ENCODE measurements at places on chromosomes 5 and 9. TPM values are rescaled to one million over a fixed set of nuclear protein-coding genes. Genes with fewer than 3 reads are reported as not detected.

DNA sequence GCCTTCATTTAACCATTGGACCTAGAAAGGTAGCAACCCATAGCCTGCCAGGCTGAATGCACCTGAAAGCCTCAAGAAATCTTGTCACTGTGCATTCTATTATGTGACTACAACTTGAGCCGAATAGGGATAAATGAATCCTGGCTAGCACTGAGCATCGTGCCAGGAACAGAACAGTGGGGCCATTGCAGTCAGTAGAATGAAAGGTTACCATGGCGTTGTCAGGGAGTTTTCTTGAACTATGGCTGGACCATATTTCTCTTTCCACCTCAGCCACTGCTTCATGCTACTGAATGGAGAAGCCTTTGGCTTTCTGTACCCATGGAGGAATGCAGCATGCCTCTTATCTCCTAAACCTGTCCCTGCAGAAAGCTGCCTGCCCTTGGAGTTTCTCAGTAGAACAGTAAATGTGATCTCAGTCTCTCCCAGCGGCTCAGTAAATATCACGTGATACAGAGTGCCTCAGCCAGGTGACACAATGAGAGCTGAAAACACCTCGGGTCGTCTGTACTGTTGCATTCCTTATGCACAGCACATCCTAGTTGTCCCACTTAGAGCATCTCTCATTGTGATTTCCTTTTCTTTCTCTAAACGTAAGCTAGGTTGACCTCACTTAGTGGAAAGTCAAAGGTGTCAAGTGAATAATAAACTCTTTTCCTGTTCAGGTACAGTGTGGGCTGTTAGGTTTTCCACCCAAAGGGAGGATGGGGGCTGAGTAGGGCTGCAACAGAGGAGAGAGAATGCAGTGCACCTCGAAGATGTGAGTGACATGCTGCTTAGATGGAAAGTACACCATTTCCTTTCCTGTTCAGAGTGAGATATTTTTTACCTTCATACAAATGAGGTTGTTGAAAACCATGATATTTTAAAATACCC, 115.3 kb downstream of the MACIR start:
- DNase-seq: no peak

GRCh38 chr9:16075696-16076095, 522.9 kb downstream of the CCDC171 start:
- DNase-seq: no peak

DNA sequence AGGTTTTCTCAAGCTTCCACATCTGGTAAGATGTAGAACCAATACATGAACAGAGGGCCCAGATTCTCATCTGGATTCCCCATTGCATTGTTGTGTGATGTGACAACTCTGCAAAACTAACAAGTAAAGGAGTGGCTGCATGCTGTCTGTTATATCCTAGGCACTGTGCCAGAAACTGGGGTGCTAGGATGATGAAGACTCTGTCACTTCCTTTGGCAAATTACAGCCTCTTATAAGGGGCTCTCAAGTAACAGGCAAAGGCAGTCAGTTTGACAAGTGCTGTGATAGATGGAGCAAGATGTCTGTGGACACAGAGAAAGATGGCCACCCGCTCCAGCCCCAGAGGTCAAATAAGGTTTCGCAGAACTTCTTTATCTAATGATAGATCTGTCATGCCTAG, 115.7 kb downstream of the PAPPA start:
- no peak for DNase-seq

RETREG1 gene
- total RNA-seq: not detected

GRCh38 chr5:171750311-171750788, 35.3 kb upstream of the SMIM23 start:
- DNase-seq: peak; percentile 4

DNA sequence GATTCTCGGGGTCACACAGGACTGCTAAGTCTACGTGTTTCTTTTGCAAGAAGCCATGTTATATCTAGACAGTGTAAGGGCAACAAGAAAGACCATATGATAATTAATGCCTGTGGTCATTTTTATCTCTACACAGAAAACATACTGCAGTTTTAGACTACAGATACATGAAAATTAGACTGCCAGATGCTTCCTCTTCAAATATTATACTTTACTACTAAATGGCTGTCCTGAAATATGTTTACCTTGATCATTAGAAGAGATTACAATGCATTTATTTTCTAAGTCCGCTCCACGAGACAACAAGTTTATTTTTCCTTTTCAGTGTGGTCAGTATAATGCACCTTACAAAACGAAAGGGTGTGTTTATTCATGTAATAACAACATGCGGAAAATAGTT, 147.6 kb downstream of the KIAA0825 start:
- no peak for DNase-seq

DNA sequence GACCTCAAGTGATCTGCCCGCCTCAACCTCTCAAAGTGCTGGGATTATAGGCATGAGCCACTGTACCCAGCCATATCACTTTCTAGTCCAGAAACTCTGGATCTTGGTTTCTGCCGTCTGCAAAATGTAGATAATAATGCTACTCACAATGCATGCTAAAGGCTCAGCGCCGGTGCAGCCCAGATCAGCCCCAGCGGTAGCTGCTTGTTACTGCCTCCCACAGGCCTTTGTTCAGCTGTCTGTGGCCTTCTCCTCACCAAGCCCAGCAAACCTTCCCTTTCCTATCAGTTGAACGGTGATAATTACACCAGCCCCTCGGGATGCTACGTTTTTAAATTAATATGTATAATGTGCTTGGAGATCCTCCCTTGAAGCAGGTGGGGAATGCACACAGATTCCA, 26.2 kb upstream of the MSX2 start:
- no peak for DNase-seq

CDKN2B-AS1 gene
- total RNA-seq: 2.9 TPM

DNA sequence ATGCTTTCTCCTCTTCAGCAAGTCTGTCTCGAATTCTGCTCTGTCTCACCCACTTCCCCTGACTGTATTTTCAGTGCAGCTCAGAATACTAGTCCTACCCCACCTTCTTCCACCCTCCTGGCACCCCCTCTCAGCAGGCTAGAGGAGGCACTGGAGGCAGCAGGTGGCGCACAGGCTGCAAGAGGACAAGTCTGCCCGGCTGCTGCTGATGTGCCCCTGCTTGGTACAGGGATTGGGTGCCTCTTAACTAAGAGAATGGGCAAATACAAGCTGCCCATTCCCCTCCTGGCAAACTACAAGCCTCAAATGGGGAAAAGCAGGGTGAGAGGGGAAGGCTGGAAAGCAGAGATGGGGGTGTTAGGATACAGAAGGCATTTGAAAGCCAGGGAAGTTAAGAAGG, 5.1 kb downstream of the TLN1 start:
- no peak for DNase-seq

GGTA1 gene
- total RNA-seq: 7.4 TPM

DNA sequence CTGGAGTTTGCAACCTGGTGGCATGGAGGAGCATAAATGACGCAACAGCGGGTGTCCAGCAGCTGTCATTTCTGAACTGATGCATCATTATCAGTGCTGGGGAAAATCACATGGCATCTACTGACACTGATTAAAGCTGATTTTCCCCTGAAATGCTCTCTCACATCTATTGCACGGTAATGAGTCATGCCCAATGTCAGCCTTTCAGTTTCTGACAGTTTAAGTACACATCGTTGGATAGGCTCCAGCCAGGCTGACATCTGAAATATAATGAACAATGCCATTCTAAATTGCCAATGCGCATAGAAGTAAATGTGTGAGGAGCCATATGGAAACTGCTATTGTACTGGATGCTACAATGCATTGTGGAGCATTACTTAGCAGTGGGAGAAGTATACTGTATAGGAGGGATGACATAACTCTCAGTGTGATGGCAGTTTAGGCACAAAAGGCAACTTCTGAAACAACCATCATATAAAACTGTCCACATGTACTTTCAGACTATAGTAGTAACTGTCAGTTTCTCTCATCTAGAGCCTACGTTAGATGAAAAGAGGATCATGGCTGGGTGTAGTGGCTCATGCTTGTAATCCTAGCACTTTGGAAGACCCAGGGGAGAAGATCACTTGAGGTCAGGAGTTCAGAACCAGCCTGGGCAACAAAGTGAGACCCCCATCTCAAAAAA, 389.3 kb upstream of the DMAC1 start:
- no peak for DNase-seq

PDGFRB gene
- total RNA-seq: 13.0 TPM

DNA sequence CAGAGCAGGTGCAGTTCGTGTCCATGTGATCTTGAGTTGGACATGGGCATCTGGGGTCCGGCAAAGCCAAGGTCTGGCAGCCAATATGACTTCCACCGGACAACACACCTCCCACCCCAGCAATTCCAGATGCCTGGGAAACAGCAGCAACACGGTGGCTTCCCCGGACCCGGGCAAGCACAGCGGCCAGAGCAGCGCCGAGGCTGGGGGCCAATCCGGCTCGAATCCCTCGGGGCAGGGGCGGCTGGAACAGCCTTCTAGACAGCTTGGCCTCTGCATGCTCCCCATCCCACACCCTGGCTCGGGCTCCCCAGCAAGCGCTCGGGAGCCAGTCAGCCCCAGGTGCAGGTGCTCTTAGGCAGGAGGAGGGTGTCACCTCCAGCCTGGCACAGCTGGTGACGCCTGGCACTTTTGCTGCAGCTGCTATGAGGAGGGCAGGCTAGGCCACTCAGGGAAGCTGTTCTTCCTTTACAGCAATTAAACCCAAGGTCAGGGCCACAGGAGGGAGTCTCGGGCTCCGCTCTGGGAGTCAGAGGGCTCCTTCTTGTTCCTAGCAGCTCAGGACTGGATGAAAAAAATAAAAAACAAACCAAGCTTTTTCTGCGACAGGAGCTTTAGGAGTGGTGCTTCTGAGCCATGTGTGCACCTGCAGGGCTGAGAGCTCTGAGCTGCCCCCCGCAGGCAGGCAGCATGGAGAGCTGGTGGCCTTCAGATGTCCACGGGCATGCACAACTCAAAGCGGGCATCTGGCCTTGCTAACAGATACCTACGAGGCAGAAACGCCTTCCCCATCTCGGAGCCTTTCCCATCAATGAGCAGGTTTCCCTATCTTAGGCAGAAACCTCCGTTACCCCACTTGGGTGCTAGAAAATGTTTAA, 28.2 kb downstream of the DBH start:
- no peak for DNase-seq

EXOSC3 gene
- 26.9 TPM for total RNA-seq

- no peak for DNase-seq
These were observed 44.1 kb upstream of the ANKRD33B start for GRCh38 chr5:10519729-10520128.

GRCh38 chr5:179796877-179797608, 3.3 kb downstream of the LTC4S start:
- no peak for DNase-seq

GRCh38 chr5:173498286-173498685, 118.2 kb downstream of the BOD1 start:
- no peak for DNase-seq

PPP3R2 gene
- not detected for total RNA-seq

- DNase-seq: no peak
These were observed 17.8 kb upstream of the LAMC3 start for GRCh38 chr9:130990978-130991777.

- DNase-seq: no peak
These were observed 1.2 kb upstream of the CAPSL start for GRCh38 chr5:35939639-35940038.

DNA sequence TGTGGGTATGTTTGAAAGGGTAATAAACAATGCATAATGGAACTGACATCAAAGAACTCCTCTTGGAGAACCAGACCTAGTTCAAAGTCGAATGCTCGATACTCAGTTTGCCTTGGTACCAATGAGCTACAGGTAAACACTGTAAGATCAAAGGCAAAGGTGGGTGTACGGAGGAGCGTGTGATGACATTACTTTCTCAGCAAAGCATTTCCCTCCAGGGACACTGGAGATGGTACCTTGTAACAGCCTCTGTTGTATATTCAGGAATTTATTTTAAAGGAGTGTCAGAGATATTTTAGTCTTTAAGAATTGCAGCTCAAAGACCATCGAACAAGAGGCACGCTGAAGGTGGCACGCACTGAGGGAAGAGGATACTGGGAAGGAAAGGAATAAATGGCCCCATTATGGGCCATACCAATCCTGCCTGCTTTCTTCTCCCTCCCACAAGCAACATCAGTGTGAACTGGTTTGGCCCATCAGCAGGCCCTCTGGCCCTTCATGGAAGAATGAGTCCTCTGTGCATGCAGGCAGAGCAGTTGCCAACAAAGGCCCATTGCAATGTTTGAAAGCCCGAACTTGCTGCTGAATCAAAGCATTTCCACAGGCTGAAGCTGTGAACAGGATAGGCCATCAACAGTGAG, 410.2 kb downstream of the ACTL7B start:
- no peak for DNase-seq

SEPTIN8 gene
- total RNA-seq: 65.0 TPM

GRCh38 chr9:135502168-135502872, 1.8 kb downstream of the MRPS2 start:
- DNase-seq: no peak

- DNase-seq: no peak
These were observed 219.9 kb downstream of the MLLT3 start for GRCh38 chr9:20402273-20402875.

- no peak for DNase-seq
These were observed 138.0 kb upstream of the GHR start for GRCh38 chr5:42285230-42285629.

DNA sequence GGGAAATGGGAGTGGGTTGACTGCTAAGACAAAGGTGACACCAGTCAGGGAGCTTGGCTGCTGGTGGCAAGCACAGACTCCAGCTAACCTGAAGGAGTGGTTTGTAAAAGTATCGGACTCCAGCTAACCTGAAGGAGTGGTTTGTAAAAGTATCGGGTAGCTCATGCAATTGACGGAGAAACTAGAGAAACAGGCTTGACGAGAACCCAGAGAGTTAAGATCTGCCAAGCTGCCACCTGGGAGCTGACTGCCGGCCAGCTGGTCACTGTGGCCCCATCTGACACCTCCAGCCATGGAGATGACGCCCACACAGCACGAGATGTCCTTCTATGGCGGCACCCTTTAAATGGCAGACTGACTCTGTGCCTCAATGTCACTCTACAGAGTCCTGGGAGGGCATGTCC, 28.3 kb upstream of the CRB2 start:
- DNase-seq: no peak

SLC6A19 gene
- total RNA-seq: not detected

GRCh38 chr5:119095611-119096010, 24.7 kb downstream of the DMXL1 start:
- no peak for DNase-seq

IL13 gene
- total RNA-seq: not detected

GRCh38 chr5:75545131-75545530, 33.4 kb downstream of the POLK start:
- DNase-seq: no peak

DNA sequence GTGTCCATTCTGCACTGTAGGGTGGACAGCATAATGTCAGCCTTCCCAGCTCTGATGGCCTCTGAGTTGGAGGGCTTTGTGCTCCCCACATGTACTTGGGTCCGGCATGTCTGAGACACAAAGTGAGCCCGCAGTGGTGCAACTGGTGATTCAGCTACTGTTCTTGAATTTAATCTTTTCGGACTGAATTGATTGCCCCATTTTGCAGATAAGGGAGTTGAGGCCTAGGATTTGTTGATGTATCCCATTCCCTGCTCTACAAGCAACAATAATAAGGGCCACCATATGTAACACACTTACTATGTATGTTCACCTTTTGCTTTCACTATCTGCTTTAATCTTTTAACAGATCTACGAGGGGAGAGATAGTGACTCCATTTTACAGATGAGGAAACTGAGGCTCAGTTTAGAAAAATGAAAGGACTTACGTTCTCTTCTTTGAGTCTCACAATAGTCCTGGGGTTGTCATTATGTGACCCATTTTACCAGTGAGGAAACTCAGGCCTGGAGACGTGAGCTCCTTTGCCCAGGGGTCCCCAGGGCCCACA, 4.5 kb downstream of the GSN start:
- no peak for DNase-seq

Data from glomerular endothelial cell (primary cell).